ENCODE measurements at places on chromosomes 13 and 19.

- no peak for DNase-seq
These were observed 237.5 kb downstream of the COG6 start for GRCh38 chr13:39892721-39893685.

DNA sequence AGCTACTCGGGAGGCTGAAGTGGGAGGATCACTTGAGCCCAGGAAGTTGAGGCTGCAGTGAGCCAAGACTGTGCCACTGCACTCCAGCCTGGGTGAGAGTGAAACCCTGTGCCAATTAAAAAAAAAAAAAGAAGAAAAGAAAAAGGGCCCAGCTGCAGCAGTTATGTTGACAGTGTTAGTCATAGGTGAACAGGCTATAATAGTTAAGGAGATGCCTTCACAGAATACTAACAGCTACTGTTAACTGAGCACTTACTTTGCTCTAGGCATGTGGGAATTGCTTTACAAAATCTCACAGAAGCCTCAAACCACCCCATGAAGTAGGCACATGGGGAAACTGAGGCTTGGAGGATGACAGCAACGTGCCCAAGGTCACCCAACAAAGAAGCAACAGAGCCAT, 3.9 kb downstream of the FBXO17 start:
- no peak for DNase-seq

GRCh38 chr19:38395381-38396114, 7.1 kb downstream of the SPRED3 start:
- no peak for DNase-seq

DNA sequence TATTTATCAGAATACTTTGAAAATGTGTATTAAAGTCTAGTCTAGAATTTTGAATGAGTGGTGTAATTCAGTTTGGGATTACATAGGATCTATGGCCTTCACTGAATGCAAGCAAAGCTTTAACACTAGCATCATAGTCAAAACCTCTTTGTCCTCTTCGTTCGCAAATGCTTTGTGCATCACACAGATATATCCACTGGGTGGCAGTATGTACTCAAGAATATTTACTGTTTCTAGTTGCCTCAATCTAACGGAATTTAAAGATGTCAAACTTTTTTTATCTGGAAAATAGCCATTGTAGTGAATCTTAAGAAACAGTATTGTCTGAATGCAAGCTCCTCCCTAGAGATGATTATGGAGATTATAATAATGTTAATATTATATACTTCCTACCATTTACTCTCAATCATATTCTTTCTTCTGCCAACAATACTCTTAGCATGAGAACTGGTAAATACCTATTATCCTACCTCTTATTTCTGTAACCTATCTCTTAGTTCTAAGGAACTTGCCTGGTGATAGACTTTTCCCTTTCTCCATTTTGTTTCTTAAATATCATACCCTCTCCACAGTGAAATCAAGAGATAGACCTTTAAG, 25.8 kb downstream of the LACC1 start:
- DNase-seq, result peak; percentile 41

DNA sequence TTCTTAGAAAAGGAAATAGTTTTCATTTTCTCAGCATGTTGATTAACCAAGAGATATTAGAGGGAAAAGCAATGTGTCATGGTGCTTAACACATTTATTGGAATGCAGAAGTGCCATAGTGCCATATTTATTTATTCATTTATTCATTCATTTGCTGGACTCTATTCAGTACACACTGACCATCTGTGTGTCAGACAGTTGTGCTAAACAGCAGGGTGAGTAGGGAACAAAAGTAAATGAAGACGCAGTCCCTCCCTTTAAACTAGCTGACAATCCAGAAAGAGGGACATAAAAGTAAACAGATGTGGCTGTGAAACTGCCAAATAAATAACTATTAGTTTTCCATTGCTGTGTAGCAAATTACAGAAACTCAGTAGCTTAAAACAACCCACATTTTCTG, 323.7 kb downstream of the MTUS2 start:
- no peak for DNase-seq

GRCh38 chr19:4362831-4363545, 19.6 kb downstream of the MPND start:
- no peak for DNase-seq

DNA sequence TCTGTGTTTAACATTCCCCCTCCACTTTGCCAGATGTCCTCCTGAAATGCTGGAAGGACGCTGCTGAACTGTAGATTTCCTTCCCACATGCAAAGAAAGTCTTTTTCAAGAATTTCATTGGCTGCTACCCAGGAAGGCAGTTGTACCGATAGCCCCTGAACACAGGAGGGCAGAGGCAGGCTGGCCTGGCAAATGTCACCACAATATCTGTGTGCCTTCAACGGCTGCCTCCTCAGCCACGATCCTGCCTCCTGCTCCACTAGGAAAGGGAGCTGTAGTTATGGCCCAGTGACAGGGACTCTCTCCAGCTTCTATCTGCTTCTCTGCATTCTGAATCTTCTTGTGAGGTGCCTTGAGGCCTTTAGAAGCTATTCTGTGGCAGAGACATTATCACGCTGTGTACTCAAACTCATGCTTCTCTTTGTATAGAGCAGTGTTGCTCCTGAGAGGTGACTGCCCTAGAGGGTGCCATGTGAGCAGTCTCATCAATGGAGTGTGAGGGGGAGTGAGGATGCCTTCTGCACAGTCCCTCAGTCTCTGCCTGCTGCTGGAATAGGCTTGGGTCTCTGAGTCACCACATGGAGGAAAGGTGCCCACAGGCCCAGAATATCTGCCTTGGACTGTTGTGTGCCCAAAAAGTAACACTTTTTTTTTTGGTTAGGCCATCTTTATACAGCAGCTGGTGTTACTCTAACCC, 279.8 kb downstream of the DNAJC15 start:
- DNase-seq, result peak; percentile 28
